ENCODE measurements at places on chromosomes 6 and 20. TPM values are rescaled to one million over a fixed set of nuclear protein-coding genes. Genes with fewer than 3 reads are reported as not detected.

DNA sequence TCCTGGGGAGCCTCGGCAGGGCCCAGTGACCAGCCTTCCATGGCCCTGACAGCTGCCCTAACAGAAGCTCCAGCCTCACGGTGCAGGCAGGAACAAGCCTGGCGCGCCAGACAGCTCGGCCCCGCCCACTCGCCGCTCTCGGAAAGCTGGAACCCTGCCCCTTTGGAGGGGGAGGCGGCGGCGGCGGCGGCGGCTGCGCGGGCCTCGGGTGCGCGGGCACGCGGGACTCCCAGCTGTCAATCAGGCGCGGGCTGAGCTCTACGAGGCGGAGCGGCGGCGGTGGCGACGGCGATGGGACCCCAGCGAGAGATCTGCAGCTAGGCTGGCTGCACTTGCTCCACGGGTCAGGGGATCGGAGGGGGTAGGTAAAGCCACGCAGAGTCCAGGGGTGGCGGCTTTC, at the start of gene NRSN1:
NRSN1 (plus strand) TSS at position 236 of the 400 bp plus-strand sequence. CDS start 8,113 bp downstream, outside the sequence.
- H3K36me3 ChIP-seq: no peaks in the 10 kb centered on the region
- H3K4me1 ChIP-seq: no peaks in the 10 kb centered on the region
- H3K4me3 ChIP-seq: no peak within 1 kb of the TSS
- H3K27me3 ChIP-seq: no peaks in the 10 kb centered on the region
- H3K27ac ChIP-seq: no peak within 1 kb of the TSS

The SLC22A7 gene
- not detected for polyA plus RNA-seq

- H3K27ac ChIP-seq: no peak overlapping the region
- H3K4me3 ChIP-seq: no peak overlapping the region
- no peaks in the 10 kb centered on the region for H3K27me3 ChIP-seq
- DNase-seq: no peak
- H3K36me3 ChIP-seq: no peaks in the 10 kb centered on the region
Measured at GRCh38 chr6:160247457-160247883, 11.2 kb downstream of the SLC22A2 start.

DNA sequence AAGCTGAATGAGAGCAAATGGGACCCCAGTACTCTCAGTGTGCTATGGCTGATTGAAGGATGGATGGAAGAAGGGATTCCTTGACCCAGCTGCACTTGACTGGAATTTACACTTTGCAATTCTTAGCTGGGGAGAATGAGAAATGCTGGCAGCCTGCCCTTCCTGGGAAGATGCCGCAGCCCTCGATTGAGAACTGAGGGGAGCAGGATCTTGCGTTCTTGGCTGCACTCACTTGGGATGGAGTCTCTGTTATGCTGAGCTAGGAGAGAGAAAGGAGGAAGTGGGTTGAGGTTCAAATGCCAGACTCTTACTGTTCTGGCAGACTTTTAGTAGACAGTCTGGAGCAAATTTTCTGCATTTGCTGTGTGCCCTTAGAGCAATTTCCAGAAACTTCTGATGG, 221.2 kb downstream of the FNDC1 start:
- H3K27me3 ChIP-seq: peaks cover 3% of the 10 kb centered on the region
- no peak overlapping the region for H3K27ac ChIP-seq
- no peak overlapping the region for H3K4me3 ChIP-seq
- no peaks in the 10 kb centered on the region for H3K4me1 ChIP-seq
- no peaks in the 10 kb centered on the region for H3K36me3 ChIP-seq

- no peak overlapping the region for H3K27ac ChIP-seq
- no peaks in the 10 kb centered on the region for H3K36me3 ChIP-seq
- no peaks in the 10 kb centered on the region for H3K27me3 ChIP-seq
Measured at GRCh38 chr6:152472325-152472724, 164.8 kb downstream of the SYNE1 start.

The RTF2 gene
- 48.8 TPM for polyA plus RNA-seq

The CPNE5 gene
- 2.2 TPM for polyA plus RNA-seq

- H3K27me3 ChIP-seq: no peaks in the 10 kb centered on the region
- no peaks in the 10 kb centered on the region for H3K4me1 ChIP-seq
- H3K4me3 ChIP-seq: no peak overlapping the region
- no peaks in the 10 kb centered on the region for H3K36me3 ChIP-seq
- H3K27ac ChIP-seq: no peak overlapping the region
Measured at GRCh38 chr6:138517635-138518034, 18.3 kb upstream of the NHSL1 start.

- no peak overlapping the region for H3K4me3 ChIP-seq
- no peaks in the 10 kb centered on the region for H3K36me3 ChIP-seq
- H3K4me1 ChIP-seq: no peaks in the 10 kb centered on the region
- H3K27ac ChIP-seq: no peak overlapping the region
- no peaks in the 10 kb centered on the region for H3K27me3 ChIP-seq
Measured at GRCh38 chr6:95660544-95660943, 83.2 kb downstream of the MANEA start.

- no peaks in the 10 kb centered on the region for H3K27me3 ChIP-seq
- no peaks in the 10 kb centered on the region for H3K36me3 ChIP-seq
- H3K27ac ChIP-seq: no peak overlapping the region
Measured at GRCh38 chr6:157770946-157771345, 52.1 kb upstream of the SNX9 start.

GRCh38 chr6:33604941-33605854, 15.9 kb upstream of the ITPR3 start:
- DNase-seq: no peak
- H3K27me3 ChIP-seq: no peaks in the 10 kb centered on the region
- H3K4me1 ChIP-seq: peaks cover 14% of the 10 kb centered on the region
- H3K4me3 ChIP-seq: no peak overlapping the region
- H3K36me3 ChIP-seq: no peaks in the 10 kb centered on the region
- no peak overlapping the region for H3K27ac ChIP-seq

GRCh38 chr6:132598473-132598872, 8.9 kb upstream of the TAAR5 start:
- no peaks in the 10 kb centered on the region for H3K36me3 ChIP-seq
- no peak overlapping the region for H3K4me3 ChIP-seq
- H3K4me1 ChIP-seq: no peaks in the 10 kb centered on the region
- no peak overlapping the region for H3K27ac ChIP-seq
- DNase-seq: no peak

DNA sequence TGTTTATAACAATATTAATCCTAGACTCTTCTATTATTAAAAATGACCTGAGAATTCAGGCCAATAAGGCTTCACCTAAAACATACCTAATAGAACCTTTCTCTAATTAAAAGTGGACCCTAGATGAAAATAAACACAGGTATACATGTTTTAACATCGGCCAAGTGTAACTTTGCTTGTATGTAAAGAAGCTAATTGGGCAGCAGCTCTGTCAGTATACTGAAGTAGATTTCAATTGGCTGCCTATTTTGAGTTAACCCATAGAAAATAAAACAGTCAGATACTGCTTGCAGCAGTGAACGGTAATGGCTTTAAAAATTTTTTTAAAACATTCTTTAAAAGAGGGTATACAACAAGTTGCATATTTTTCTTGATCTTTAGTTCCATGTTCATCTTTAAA, 67.3 kb downstream of the PDSS2 start:
- no peak overlapping the region for H3K27ac ChIP-seq
- no peak overlapping the region for H3K4me3 ChIP-seq
- DNase-seq: no peak
- no peaks in the 10 kb centered on the region for H3K36me3 ChIP-seq
- no peaks in the 10 kb centered on the region for H3K4me1 ChIP-seq
- H3K27me3 ChIP-seq: no peaks in the 10 kb centered on the region

DNA sequence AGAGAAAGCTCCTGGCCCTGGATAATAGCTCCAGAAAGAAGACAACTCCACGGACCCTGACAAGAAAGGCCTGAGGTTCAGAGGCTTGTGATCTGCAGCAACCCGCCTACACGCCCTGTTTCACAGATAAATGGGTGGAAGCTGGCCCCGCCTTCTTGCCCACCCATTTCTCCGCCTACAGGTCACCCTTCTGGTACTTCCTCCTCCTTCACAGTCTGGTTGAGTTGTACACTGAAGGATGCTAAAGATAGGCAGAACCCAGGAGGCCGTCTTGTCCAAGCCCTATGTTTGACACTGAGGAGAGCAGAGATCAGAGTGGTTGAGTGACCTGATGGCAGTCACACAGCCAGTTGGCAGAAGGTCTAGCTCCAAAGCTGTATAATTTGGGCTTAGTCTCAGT, 34.2 kb upstream of the MDGA1 start:
- no peaks in the 10 kb centered on the region for H3K36me3 ChIP-seq
- no peak for DNase-seq
- H3K4me1 ChIP-seq: no peaks in the 10 kb centered on the region
- no peak overlapping the region for H3K4me3 ChIP-seq
- no peaks in the 10 kb centered on the region for H3K27me3 ChIP-seq

The GPLD1 gene
- polyA plus RNA-seq: 1.0 TPM

GRCh38 chr20:59195316-59195993, 31.8 kb downstream of the ZNF831 start:
- no peaks in the 10 kb centered on the region for H3K4me1 ChIP-seq
- H3K27me3 ChIP-seq: peaks cover 18% of the 10 kb centered on the region
- no peak overlapping the region for H3K27ac ChIP-seq

DNA sequence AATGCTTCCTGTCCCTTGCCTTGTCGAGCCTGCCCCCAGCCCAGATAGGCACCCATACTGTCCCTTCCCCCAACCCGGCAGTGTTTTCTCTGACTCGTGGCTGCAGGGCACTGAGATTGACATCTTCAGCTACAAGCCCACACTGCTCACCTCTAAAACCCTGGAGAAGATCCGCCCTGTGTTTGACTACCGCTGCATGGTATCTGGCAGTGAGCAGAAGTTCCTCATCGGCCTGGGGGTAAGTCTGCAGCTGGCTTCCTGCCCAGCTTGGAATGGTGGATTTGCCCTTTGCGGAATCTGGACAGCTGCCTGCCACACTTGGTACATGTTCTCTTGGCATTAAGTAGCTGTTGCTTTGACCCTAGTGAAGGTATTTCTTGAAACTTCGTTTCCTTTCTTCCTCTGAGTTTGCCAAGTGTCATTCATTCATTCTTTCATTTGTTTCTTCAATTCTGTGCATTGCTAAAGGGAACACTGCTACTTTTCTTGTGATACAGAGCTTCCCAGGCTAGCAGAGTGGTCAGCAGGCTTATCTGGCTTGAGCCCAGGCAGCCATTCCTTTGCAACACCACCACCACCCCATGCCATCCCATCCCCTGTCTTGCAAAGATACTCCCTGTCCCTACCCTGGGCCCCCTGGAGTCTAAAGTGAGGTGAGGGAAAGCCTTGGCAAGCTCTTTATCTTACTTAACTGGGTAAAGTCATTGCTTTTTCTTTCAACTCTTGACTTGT, 26.2 kb downstream of the CCDC167 start:
- H3K4me3 ChIP-seq: no peak overlapping the region
- H3K36me3 ChIP-seq: peaks cover 67% of the 10 kb centered on the region
- no peak overlapping the region for H3K27ac ChIP-seq
- no peaks in the 10 kb centered on the region for H3K27me3 ChIP-seq

DNA sequence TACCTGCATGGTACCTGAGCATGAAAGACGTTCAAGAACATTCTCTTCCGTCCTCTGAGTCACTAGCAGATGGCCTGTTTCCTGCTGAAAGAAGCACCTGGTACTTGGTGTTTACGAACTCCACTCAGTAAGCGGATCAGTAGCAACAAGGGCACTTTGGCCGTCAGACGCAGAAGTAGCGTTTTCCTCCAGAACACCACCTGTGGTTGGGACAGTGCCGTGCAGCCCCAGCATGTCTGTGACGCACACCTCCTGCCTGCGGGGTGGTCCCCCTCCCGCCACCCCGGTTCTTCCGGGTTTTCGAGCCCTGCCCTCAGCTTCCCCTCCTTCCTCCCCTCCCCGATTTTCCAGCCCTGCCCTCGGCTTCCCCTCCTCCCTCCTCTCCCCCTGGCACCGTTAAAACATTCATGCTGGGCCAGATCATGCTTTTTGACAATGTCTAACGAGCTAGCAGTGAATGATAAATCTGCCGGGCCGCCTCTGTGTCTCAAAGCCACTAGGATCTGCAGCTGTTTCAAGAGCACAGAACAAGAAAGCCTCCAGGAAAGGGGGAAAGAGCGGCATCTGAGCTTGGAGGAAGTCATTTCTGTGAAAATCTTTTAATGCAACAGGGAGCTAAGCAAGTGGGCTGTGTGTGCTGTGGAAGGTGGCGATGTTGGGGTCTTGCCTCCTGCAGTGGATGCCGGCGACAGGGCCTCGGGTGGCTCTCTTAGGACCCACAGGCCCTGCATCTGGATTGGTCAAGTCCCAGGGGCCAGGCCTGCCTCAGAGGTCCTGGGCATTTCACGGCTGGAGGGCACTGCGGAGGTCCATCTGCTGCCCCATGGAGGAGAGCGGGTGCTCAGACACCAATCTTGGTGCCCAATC, 207.9 kb downstream of the ERMARD start:
- peaks cover 17% of the 10 kb centered on the region for H3K27me3 ChIP-seq
- H3K27ac ChIP-seq: no peak overlapping the region
- no peaks in the 10 kb centered on the region for H3K36me3 ChIP-seq
- no peak overlapping the region for H3K4me3 ChIP-seq
- no peaks in the 10 kb centered on the region for H3K4me1 ChIP-seq

GRCh38 chr20:13420625-13421024, 199.6 kb downstream of the ISM1 start:
- H3K27me3 ChIP-seq: no peaks in the 10 kb centered on the region
- H3K4me1 ChIP-seq: no peaks in the 10 kb centered on the region
- no peak overlapping the region for H3K4me3 ChIP-seq
- no peak overlapping the region for H3K27ac ChIP-seq
- H3K36me3 ChIP-seq: no peaks in the 10 kb centered on the region

- no peaks in the 10 kb centered on the region for H3K36me3 ChIP-seq
- no peak overlapping the region for H3K4me3 ChIP-seq
- no peaks in the 10 kb centered on the region for H3K4me1 ChIP-seq
- DNase-seq: no peak
Measured at GRCh38 chr6:4459996-4460395, 316.2 kb upstream of the CDYL start.

The ADGB gene
- not detected for polyA plus RNA-seq

DNA sequence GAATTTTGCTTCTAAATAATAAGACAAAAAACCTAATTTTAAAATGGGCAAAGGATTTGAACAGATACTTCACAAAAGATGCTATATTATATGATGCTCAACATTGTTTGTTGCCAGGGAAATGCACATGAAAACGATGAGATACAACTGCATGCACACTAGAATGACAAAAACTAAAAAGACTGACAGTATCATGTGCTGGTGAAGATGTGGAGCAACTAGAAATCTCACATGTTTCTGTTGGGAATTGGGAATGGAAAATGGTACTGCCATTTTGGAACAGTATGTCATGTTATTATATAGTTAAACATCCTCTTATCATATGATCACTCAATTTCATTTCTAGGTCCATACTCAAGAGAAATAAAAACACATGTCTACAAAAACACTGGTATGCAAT, 13.4 kb upstream of the SNX9 start:
- DNase-seq: no peak
- H3K27me3 ChIP-seq: no peaks in the 10 kb centered on the region
- H3K4me3 ChIP-seq: no peak overlapping the region
- no peaks in the 10 kb centered on the region for H3K36me3 ChIP-seq
- peaks cover 7% of the 10 kb centered on the region for H3K4me1 ChIP-seq

The BCL2L1 gene
- polyA plus RNA-seq: 67.9 TPM

GRCh38 chr6:33279971-33280511, 3.1 kb downstream of the B3GALT4 start:
- H3K27me3 ChIP-seq: no peaks in the 10 kb centered on the region
- H3K4me1 ChIP-seq: peaks cover 24% of the 10 kb centered on the region
- DNase-seq: no peak
- no peak overlapping the region for H3K27ac ChIP-seq
- no peaks in the 10 kb centered on the region for H3K36me3 ChIP-seq
- H3K4me3 ChIP-seq: no peak overlapping the region

The LTA gene
- not detected for polyA plus RNA-seq
